Stromal cell of bone marrow (primary cell): ENCODE measurements at places on chromosomes 4 and X.

GRCh38 chr4:40915318-40916217 lies 165.8 kb downstream of the NSUN7 start:
- DNase-seq, result no peak

DNA sequence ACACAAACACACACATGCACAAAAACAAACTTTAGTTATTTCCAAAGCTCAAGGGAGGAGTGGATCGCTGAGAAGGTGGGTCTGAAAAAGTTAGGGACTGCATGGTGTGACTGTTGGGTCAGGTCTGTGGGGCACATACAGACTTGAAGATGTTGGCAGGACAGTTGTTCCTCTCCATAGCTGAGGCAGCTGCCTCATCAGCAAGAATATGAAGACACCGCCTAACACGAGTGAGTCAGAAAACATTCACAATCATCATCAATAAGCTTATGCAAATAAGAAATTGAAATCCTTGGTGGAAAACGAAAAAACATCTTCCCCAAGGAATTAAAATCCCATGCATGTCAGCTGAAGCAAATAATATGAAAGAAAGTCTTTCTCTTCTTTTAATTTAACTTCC lies 148.0 kb downstream of the COL25A1 start:
- no peak for DNase-seq

DNA sequence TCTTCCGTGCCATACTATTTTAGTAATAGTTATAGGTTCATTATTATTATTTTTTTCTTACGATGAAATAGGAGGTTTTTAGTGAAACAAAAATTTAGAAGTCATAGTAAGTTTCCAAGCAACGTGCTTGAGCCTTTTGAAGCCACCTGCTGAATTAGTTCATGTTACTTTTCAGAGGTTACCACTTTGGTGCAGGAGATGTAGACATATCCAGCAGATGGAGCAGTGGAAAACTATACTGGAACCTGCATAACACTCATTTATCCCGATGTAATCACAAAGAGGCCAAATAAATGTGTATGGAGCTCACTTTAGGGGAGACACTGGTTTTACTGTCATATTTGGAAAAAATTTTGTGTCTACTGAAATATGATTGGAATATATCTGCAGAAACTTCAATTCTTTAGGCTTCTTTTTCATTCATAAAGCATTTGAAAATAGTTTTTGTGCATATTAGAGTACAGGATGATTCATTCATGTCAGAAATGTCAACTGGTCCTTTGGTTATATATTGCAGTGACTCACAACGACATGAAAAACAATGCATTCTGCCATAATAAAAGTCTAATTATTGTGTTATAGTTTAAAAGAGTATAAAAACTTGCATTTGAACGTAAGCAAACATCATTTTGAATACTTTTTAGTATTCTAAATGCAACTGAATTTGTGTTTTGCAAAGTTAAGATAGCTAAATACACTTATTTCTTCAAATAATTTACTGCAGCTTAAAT lies 2182.9 kb upstream of the TENM3 start:
- no peak for DNase-seq

GRCh38 chrX:149476513-149476912 lies 28.6 kb downstream of the IDS start:
- DNase-seq, result no peak

GRCh38 chr4:176238157-176238610 lies 30.8 kb downstream of the ASB5 start:
- peak; percentile 97 for DNase-seq

- no peak for DNase-seq
Observed at GRCh38 chrX:154013614-154014360, 5.9 kb downstream of the IRAK1 start.

DNA sequence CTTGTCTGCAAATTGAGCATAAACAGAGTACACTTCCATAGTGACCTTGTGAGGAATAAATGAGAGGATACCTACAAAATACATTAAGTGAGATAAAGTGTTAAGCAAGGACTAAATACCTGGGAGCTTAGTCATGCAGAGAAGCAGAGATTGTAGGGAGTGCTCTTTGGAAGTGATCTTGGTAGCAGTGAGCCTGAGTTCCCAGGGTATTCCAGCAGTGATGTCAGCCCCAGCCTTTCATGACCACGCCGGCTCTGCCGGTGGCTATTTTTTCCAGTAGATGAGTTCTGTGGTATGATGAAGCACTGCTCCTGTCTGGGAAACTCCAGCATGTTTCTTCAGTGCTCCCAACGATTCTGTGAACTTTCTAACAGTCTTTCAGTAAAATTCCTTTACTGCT lies 391.5 kb upstream of the IGFBP7 start:
- DNase-seq, result no peak

DNA sequence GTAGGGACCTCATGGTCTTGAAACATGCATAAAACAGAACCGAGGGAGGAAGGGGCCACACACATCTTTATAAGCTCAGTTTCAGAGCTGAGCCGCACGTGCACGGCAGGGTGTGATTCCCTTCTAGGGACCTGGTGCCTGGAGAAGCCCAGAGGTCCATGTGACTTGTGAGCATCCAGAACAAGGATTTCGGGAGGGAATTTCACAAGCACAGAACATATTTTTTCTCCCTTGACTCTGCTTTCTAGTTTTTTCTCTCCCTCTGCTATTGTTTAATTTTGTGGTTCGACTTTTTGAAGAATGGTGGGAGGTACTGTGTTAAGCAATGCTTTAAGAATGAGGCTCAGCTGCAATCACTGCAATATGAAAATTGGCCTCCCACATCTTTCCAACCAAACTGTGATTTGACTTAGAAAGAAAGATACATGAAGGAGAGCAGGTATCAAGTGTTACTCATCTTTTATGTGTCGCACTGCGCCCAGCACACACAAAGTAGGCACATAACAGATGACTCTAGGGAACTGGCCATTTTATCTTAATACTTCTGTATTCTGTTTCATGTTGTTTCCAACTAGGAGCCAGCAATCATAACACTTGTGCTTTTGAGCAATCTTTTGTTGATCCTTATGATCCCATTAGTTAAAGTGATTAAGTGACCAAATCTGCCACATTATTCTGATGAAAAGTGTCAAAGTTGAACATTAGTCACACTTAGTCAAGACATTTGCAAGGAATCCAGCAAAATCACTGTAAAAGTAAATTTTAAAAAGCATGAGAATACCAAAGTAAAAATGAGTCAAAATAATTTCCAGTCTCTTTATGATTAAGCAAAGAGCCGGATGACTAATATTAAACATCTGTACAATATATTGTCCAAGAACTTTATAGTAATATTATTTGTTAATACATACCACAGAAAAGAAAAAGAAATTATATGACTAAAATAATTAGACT lies 86.4 kb downstream of the SHISA3 start:
- no peak for DNase-seq

GRCh38 chr4:127400731-127401346 lies 231.9 kb upstream of the INTU start:
- DNase-seq, result peak; percentile 80

DNA sequence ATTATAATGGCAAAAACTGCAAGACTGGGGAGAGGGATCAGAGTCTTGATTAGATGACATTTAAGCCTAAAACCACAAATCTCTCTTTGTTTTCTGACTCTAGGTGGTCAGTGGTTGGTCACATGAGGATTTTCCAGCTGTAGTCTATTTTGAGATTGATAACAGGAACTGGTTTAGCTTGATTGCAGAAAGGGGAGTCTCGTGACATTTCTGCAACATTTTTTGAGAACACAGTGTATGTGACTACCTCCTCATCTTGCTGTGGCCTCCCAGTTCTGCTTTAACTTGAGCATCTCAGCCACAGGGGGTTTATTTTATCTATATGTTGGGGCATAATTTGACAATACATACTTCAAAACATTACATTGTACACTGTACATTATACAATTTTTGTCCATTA lies 726.4 kb upstream of the MAGEB2 start:
- no peak for DNase-seq

DNA sequence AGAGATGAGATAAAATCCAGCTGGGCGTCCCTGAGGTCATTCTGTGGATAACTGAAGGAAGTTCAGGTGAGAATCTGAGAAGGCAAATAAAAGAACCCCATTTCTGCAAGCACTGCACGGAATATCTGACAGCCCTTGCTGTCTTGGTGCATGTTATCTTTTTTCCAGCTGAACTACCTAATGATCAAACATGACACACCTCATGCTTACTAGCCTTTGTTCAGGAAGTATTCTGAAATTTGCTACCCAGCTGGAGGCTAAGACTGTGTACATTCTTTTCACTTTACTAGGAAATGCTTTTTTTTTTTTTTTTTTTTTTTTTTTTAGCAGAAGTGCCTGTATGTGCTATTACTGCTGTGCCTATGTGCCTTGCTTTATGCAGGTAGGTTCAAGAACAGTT lies 718.1 kb downstream of the SMARCA1 start:
- DNase-seq, result no peak

DNA sequence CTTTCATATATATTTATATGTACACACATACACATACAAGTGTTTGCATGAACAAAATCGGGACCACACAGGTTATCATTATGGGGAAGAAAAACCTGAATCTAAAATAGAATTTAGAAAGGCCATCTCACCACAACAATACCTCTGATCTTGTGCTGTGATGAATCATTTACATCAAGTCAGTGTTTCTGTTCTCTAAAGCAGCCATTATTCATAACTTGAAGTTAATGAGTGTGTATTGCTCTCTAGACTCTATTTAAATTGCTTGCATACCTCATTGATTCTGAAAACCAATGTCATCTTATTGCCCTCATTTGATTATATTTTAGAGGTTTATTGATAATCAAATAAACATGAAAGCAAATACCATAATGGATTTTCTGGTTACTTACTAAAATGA lies 71.6 kb downstream of the FAM114A1 start:
- no peak for DNase-seq

DNA sequence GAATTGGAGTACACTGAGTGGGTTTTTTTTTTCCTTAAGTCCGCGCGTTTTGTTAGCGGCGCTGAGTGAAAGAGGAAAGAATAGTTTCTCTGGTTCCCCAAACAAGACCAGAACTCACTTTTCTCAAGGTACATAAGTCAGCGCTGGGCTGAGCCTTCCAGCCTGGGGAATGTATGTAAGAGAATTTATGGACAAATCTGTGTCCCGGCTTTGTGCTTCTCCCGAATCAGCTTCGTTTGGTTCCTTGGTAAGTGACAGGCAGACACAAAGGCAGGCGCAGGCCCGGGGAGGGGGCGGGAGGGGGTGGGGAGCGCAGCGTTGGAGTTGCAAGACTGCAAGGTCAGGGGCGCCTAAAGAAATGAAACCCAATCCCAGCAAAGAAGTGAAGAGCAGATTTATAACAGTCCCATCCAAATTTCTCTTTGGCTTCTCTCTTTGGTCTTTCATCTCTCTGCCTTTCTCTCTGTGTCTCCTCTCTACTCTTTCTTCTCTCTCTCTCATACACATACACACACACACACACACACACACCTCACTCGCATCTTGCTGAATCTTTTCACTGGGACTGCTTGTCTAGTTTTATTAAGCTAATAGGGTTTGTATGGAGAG lies 981 bp downstream of the TET2 start:
- no peak for DNase-seq

- DNase-seq, result no peak
Observed at GRCh38 chr4:185263419-185263818, 54.0 kb downstream of the SNX25 start.

- DNase-seq, result no peak
Observed at GRCh38 chrX:101071582-101071981, 7.1 kb upstream of the TMEM35A start.

DNA sequence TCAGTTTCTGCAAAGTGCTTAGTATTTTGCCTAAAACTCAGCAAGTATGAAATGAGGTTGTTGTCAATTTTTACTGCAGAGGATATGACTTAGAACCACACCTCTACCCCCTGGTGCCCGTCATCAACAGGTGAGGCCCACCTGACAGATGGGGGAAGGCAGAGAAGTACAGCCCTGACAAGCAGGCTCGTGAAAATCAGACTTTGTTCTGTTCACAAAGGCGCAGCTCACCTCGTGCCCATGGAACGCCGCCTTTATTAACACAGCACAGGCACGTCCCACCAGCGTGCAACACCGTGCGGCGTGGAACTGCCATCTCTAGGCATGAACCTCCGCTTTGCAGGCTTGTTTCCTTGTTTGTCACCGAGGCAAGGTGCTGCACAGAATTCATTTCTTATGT lies 13.3 kb downstream of the CYP4V2 start:
- DNase-seq, result no peak

DNA sequence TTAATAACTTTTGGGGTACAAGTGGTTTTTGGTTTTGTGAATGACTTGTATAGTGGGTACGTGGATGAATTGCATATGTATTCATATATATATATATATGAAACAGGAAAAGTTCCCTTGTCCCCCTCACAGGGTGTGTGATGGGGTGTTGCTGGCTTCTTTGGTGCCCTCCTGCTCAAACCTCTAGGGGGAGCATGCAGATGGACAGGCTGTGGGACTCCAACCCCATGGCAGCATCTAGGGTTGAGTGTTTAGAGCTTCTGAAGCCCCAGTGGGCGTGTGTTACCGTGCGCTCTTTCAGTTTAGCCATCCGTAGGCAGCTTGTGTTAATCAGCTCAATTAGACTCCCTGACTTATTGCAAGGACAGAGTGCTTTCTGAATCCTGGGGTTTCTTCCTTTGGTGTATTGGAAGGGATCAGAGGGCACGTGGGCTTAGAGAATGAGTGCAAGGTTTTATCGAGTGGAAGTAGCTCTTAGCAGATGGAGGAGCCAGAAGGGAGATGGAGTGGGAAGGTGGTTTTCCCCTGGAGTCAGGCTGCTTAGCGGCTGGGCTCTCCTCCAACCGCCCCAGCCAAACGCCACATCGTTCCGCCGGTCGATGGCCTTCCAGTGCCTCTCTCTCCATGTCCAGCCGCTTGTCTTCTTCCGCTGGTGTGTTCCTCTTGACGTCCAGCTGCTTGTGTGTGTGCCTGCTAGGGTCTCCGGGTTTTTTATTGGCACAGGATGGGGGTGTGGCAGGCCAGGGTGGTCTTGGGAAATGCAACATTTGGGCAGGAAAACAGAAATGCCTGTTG lies 674.4 kb upstream of the LCORL start:
- DNase-seq, result no peak

DNA sequence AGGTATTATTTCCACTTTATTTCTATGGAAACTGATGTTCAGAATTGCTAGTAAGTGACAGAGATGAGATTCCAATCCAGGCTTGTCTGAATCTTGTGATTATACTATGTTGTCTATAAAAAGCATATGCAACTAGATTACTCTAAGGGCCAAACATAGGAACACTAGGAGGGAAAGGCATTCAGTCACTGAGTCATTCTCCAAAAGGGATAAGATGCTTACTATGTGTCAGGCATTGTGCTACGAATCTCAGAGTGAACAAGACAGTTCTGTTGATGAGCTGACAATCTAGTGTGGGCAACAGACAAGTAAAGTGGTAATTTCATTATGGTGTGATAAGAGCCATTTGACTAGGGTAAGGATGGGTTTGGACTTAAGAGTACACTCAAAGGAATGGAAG lies 77.2 kb downstream of the RASL11B start:
- DNase-seq, result no peak

GRCh38 chr4:2417765-2418649 lies at the start of gene ZFYVE28:
ZFYVE28 (minus strand) TSS chr4:2418645; CDS start chr4:2418323, 322 bp downstream.
- no peak for DNase-seq

GRCh38 chr4:2248044-2248780 lies 6.3 kb upstream of the HAUS3 start:
- no peak for DNase-seq
